ENCODE measurements at places on chromosomes 5 and 9. TPM values are rescaled to one million over a fixed set of nuclear protein-coding genes. Genes with fewer than 3 reads are reported as not detected.
A peak's percentile ranks its signal among the peaks of the same experiment; 100 is the strongest.

GRCh38 chr5:72511366-72511765 is 4.2 kb upstream of the ZNF366 start:
- no peaks in the 10 kb centered on the region for H3K27me3 ChIP-seq
- H3K4me3 ChIP-seq = no peak overlapping the region
- H3K4me1 ChIP-seq = peaks cover 41% of the 10 kb centered on the region
- DNase-seq = no peak
- no peaks in the 10 kb centered on the region for H3K36me3 ChIP-seq
- H3K27ac ChIP-seq = no peak overlapping the region

DNA sequence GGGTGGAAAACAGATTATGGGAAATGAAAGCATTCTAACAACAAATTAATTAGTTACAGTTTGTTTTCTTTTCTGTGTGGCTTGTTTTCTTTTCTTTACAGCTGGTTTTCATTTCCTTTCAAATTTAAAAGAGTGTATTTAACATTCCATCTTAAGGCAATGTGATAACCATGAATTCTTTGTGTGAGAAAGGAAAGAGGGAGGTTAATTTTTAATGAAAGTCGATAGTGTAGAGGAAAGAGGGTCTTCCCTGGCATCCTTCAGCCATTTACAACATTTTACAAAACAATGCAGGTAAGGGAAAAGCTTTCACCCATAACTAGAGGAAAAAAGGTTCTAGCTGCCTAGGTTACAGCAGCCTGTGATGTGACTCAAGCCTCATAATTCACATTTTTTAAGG is 43.9 kb upstream of the IL33 start:
- no peak overlapping the region for H3K4me3 ChIP-seq
- no peak for DNase-seq
- no peaks in the 10 kb centered on the region for H3K4me1 ChIP-seq
- no peaks in the 10 kb centered on the region for H3K27me3 ChIP-seq
- H3K36me3 ChIP-seq = no peaks in the 10 kb centered on the region

GRCh38 chr9:138042640-138043039 is 165.1 kb downstream of the CACNA1B start:
- DNase-seq = no peak
- no peaks in the 10 kb centered on the region for H3K27me3 ChIP-seq
- no peak overlapping the region for H3K4me3 ChIP-seq
- H3K36me3 ChIP-seq = no peaks in the 10 kb centered on the region

DNA sequence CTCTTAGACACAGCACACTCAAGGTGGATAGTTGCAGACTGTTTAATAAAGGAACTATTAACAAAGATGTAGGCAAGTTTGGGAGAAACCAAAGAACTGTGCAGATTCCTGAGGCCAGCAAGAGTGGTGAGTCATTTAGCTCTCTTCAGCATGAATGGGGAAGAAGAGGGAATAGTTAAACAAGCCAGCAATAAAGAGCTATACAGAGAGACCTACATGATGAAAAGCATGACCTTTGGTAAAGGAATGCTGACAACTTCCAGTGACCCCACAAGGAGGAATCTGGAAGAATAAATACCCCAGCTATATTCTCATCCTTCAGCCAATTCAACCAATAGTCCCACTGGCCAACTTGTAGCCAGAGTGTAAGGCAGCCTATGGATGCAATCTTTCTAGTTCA is 706.0 kb upstream of the GRAMD2B start:
- DNase-seq = no peak
- H3K27ac ChIP-seq = no peak overlapping the region
- no peak overlapping the region for H3K4me3 ChIP-seq
- no peaks in the 10 kb centered on the region for H3K4me1 ChIP-seq
- no peaks in the 10 kb centered on the region for H3K27me3 ChIP-seq

Gene PCDHB5
- total RNA-seq = 0.97 TPM

Gene NME5
- 0.51 TPM for total RNA-seq

Gene MLANA
- total RNA-seq = not detected

GRCh38 chr5:132227235-132227484 is 493 bp downstream of the P4HA2 start:
- peak overlapping the region; percentile 69 for H3K4me3 ChIP-seq
- peak overlapping the region; percentile 86 for H3K27ac ChIP-seq
- no peak for DNase-seq
- peaks cover 35% of the 10 kb centered on the region for H3K4me1 ChIP-seq

Gene CFAP90
- total RNA-seq = not detected

DNA sequence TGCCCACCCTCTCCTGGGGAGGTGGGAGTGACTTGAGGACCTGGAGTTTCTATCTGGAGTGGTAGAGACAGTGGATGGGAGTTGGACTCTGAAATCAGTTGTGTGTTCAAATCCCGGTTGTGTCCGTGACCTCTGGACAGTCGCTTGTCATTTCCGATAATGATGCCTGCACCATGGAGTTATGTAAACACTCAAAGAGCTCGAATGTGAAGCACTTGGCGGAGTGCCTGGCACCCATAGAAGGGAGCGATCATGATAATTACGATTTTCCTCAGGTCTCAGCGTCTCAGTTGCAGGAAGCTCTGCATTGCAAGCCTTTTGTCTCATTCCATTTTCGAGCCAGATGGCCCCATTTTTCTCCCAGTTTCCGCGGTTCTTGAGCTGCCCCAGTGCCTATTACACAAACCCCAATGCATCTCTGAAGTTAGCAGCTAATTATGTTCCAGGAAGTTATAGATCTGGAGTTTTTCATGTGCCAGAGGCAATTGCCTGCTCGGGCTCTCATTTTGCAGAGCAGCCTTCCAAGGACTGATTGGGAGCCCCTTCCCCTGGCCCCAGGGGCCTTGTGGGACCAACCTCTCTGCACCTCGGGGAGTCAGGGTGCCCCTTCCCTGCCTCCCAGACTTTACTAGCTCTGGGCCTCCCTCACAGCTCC is 175.5 kb upstream of the MVB12B start:
- no peaks in the 10 kb centered on the region for H3K36me3 ChIP-seq
- H3K27me3 ChIP-seq = peaks cover 20% of the 10 kb centered on the region
- no peak for DNase-seq
- H3K4me1 ChIP-seq = no peaks in the 10 kb centered on the region

Gene SPATA6L
- 0.39 TPM for total RNA-seq

- H3K4me3 ChIP-seq = no peak overlapping the region
- no peaks in the 10 kb centered on the region for H3K36me3 ChIP-seq
- no peak for DNase-seq
- no peaks in the 10 kb centered on the region for H3K4me1 ChIP-seq
- no peak overlapping the region for H3K27ac ChIP-seq
- no peaks in the 10 kb centered on the region for H3K27me3 ChIP-seq
Measured at GRCh38 chr9:105608721-105609598, 51.0 kb downstream of the FKTN start.

Gene TAS2R1
- total RNA-seq = not detected

DNA sequence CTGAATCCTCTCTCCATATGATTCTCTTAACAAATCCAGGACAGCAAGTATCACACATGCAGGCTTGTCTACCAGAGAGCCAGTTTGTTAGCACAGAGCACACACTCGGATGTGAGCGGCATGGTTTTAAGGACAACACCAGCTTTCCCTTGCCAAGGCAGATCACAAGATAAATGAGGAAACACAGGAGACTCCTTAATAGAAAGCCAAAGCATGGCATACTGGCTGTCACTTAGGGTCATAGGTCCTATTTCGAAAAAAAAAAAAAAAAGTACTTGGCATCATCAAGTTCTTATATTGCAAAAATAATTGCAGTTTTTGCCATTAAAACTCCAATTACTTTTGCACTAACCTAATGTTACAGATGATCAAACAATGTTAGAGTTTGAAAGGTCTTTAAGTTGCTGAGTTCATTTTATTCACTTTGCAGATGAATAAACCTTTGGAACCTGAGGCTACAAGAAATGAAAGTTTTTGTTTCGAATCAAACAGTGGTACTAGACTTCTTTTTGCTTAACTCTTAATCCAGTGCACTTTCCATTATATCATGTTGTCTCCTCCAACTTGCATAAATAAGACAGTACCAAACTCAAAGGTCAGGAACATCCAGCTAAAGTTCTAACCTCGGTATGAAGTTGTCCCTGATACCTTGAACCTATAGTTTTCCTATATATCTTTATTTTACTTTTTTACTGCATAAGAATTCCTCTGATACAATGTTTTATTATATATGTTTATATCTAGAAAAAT is 138.5 kb downstream of the MPDZ start:
- H3K27me3 ChIP-seq = no peaks in the 10 kb centered on the region
- H3K4me3 ChIP-seq = no peak overlapping the region
- H3K36me3 ChIP-seq = no peaks in the 10 kb centered on the region
- peak; percentile 13 for DNase-seq

Gene ABL1
- total RNA-seq = 29.8 TPM

DNA sequence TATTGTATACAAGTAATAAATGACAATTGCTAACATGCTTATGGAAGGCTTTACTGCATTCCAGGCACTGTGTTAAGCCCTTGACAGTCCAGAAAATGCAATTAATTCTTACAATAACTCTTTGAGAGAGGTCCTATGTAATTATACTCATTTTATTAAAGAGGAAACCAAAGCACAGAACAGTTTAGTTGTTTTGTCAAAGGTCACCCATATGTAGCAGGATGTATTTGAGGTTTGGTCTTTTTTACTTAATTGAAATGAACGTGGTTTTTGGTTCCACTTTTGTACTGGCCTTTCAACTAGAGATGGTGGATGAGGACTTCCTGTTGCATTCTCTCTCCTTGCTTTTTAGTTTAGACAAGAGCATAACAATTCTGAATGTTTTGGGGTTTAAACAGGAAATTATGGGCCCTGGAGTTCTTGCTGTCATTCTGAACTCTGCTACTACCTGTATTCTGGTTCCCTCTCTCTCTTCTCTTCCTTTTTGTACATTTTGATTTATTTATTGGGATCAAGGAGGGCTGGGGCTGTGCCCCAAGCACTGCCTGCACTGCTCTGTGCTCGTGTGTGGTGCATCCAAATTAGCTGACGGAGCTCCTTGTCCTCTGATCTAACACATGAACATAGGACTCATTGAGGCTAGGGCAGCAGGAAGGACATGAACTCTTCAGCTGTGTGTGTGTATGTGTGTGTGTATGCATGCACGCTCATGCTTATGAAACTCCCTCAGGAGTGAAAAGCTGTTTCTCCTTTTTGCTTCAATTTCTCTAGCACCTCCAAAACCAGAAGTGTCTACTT is 47.4 kb downstream of the SLC28A3 start:
- no peaks in the 10 kb centered on the region for H3K36me3 ChIP-seq
- no peaks in the 10 kb centered on the region for H3K27me3 ChIP-seq
- H3K4me1 ChIP-seq = no peaks in the 10 kb centered on the region

Gene MUSK
- 17.7 TPM for total RNA-seq

DNA sequence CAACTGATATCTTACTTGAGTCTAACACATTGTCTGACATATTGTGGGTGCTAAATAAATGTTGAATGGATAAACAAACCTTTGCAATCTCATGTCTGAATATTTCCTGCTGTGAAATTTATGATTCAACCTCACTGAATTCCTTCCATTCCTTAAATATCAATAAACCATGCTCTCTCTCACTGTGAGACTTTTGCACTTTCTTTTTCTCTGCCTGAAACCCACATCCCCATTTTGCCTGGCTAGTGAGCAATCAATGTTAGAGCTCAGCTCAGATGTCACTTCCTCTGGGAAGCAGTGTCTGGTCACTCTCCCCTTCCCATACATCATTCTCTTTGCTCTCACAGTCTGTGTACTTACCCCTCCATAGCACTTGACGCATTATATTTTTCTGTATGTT is 383.7 kb upstream of the TRPC7 start:
- H3K4me1 ChIP-seq = no peaks in the 10 kb centered on the region
- H3K27me3 ChIP-seq = no peaks in the 10 kb centered on the region
- no peaks in the 10 kb centered on the region for H3K36me3 ChIP-seq
- H3K27ac ChIP-seq = no peak overlapping the region
- no peak for DNase-seq

DNA sequence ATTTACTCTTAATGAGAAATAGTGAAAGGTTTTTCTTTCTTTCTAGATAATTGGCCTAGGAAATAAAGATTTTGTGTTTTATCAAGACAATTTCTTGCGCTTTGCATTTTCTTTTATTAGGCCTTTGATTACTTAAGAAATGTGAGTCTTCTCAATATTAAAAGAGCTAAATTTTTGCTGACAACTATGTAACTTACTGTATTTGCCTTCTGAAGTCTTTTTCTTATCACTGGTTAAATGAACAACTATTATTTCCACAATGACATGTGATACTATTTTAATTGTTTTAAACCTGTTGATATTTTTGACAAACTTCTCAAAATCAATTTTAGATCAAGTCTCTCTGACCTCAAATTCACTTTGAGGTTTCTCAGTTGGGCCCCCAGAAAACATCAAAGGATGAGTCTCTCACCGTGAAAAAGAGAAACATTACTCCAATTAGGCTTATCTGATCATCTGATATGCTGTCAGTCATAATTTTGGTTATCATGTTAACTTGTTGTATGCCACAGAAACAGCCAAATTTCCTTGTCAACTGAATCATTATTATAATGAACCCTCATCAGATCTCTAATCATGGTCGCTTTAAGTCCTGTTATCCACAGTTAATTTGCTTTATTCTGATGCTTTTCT is 48.8 kb downstream of the RAPGEF1 start:
- DNase-seq = no peak
- H3K4me3 ChIP-seq = no peak overlapping the region
- no peaks in the 10 kb centered on the region for H3K36me3 ChIP-seq

Gene SPATA31E1
- total RNA-seq = not detected

- no peak for DNase-seq
- no peak overlapping the region for H3K4me3 ChIP-seq
- no peaks in the 10 kb centered on the region for H3K36me3 ChIP-seq
- no peaks in the 10 kb centered on the region for H3K4me1 ChIP-seq
Measured at GRCh38 chr5:66513130-66513529, 83.1 kb upstream of the MAST4 start.

Gene TMEFF1
- not detected for total RNA-seq

DNA sequence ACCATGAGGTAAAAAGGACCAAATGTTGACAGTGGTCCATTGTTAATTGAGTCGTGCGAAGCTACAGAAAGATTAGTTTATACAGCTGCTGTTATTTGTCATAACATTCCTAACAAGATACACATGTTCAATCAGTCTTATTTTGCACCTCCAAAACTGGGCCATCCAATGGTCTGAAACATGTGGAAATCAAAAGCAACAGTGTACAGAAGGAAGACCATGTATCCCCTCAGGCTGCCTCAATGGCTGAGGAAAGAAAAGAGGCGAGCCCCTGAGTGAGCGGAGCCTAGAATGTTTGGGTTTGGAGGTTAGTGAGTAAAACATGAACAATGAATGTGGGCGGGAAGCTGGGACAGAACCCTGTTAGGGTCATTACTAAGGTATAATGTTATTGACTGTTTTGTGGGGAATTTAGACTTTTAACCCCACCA is 35.6 kb downstream of the NFIB start:
- H3K4me3 ChIP-seq = no peak overlapping the region
- peak overlapping the region; percentile 64 for H3K27ac ChIP-seq
- DNase-seq = no peak
- no peaks in the 10 kb centered on the region for H3K36me3 ChIP-seq

DNA sequence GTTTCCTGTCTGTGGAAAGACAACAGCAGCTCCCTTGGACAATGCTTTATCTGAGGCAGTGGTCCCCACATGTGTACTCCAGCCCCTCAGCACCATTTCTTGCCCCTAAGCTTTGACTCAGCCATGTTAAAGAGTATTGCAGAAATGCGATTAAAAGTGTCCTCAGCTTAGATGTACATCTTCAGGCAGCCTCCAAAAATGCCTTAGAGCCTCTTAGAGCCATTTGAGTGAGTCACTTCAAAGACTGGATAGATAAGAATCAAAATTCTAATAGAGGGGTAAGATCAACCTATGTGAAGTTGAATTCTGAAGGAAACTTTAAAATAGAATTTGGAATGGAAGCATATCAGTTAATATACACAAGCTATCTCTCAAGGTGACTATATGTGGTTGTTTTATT is 296.3 kb downstream of the ADAMTS6 start:
- no peaks in the 10 kb centered on the region for H3K4me1 ChIP-seq
- no peaks in the 10 kb centered on the region for H3K36me3 ChIP-seq
- DNase-seq = no peak
- no peak overlapping the region for H3K4me3 ChIP-seq

GRCh38 chr9:120405860-120406259 is 174.1 kb downstream of the CDK5RAP2 start:
- H3K27ac ChIP-seq = no peak overlapping the region
- H3K36me3 ChIP-seq = no peaks in the 10 kb centered on the region
- H3K4me3 ChIP-seq = no peak overlapping the region
- no peak for DNase-seq
